ENCODE measurements at places on chromosomes 16 and 17.

DNA sequence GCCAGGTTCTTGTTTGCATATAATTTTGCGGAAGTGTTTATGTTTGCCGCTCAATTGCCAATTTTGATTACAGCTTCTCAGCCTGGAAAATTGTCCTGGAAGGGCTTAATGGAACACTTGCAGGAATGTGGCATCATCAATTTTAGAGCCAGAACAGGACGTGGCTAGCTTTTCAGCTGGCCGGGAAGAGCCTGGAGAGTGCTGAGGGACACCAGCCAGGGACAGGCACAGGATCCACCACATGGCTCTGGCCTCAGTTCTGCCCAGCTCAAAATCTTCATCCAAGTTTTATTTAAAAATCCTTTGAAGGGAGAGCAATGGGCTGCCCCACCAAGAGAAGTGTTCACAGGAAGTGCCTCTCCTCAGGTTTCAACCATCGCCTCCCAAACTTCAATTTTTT is 287.2 kb upstream of the HSBP1 start:
- no peak for DNase-seq

GRCh38 chr16:23504453-23505179 is 5.7 kb downstream of the GGA2 start:
- DNase-seq = peak; percentile 51

GRCh38 chr16:11198828-11199227 is 57.2 kb downstream of the SOCS1 start:
- no peak for DNase-seq

DNA sequence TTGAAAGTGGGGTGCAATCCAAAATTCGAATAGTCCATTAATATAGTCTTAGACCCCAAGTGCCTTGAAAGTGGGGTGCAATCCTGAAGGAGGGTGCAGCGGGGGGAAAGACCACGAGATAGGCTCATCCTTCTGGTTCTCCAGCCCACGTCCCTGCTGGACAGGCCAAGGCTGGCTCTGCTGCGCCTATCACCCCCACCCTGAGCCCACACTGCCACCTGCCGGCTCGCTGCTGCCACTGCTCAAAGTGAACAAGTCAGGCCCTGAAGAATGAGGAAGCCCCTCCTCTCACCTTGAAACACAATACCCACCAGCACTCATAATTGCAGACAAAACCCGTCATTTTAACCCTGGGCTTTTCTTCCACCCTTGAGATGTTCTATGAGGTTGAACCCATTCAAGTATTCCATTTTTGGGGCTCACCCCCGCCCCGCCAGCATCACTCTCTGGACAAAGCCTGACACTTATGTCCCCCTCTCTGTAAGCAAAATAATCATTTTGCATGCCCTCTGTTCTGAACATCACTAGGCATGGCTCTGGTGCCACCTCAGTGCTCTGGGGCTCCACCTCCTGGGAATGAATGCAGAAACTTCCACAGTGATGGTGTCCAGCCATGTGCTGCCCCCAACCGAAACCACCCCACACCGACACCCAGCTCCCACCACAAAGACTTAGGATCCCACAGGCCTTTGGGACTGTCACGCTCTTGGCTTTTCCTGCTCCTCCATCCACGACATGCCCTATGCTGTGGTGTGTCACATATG is 56.8 kb downstream of the BEAN1 start:
- DNase-seq = peak; percentile 69

DNA sequence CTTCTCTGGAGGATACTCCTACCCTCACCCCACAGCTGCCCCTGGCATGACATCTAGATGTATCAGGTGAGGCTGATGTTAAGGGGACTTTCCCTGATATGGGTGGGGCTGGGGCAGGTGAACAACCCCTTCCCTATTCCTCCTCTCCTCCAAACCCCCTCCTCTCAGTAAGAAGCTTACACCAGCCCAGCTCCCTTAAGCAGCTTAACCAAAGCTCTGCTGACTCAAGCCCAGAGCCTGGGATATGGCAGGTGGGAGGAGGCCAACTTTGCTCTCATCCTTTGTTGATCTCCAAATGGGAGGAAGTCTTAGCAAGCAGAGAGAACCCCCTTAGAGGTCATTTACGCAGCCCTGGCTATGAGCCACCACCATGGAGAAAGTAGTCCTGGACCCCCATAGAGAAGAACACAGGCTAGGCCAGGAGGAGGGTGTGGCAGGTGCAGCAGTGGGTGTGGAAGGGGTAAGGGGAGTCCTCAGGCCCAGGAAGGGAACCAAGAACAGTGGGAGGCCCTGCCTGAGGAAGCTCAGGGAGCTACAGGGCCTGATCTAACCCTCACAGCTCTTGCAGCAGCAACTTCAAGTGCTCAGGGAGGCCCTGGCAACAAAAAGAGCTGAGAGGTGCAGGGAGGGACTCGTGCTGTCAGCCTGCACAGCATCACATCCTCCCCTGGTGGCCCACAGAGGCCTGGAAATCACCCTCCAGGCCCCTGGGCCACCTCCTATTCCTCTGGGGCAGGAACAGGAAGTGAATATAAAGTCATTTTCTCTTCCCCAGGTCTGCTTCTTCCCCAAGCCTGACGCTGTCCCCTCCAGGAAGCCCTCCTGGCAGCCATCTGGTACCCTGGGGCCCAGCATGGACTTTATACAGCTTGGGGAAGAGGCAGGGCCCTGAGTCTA is 2.9 kb downstream of the UNC119 start:
- DNase-seq = no peak

- peak; percentile 71 for DNase-seq
These were observed 37.6 kb downstream of the CTU2 start for GRCh38 chr16:88743693-88744576.

DNA sequence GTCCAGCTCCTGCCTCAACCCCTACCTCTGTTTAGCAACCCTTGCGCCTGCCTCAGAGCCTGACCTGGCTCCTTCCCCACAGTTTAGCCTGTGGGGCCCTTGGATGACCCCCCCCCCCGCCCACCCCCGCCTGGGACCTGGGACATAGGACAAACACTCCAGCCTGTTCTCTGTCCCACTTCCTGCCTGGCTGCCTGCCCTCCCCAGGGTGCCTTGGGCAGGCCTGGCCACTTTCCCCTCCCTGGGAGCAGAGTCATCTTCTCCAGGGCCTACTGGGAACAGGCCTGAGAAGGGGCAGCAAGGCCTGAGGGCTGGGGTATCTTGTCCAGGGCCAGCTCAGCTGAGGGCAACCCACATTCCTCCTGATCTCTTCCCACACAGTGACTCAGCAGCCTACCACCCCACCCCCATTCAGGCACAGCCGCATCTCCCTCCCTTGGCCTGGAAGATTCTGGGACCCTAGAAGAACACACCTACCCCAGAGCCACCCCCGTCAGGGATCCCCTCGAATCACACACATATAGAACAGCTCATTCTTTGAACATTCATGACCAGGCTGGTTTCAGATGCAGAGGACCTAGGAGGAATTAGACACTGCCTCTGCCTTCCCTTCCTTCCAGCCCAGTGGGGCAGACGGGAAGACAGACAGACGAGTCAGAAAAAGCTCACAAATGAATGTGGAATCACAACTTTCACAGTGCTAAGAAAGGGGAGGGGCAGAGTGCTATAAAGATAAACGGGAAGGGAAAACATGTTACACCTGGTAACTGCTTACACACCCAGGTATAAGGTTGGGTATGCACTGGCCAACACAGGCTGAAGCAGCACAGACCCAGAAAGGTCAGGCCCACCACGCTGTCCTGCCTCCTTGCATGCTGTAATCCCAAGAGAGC is 6.0 kb downstream of the FHOD1 start:
- no peak for DNase-seq

- no peak for DNase-seq
These were observed 69.3 kb upstream of the MED13 start for GRCh38 chr17:62134397-62134796.

DNA sequence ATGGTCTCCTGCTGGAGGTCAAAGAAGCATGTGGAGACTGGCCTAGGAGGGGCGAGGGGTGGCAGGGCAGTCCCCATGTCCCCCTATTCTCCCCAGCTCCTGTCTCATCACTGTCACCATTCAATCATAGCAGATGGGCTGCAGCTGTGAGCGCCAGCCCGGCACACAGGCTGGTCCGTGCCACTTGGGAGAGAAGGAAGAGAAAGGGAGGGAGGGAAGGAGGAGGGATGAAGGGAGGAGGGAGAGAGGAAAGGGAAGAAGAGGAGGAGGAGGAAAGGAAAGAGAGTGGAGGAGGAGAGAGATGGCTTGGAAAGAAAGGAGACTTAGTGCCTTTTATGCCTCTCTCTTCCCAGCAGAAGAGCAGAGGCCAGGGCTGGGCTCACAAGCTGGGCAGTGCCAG is 12.4 kb downstream of the NEUROD2 start:
- no peak for DNase-seq

GRCh38 chr17:31915456-31916100 is 14.1 kb upstream of the UTP6 start:
- no peak for DNase-seq

- no peak for DNase-seq
These were observed 251.2 kb upstream of the CDH11 start for GRCh38 chr16:65373097-65373496.

GRCh38 chr17:2718150-2718938 is 6.8 kb upstream of the CLUH start:
- DNase-seq = no peak

GRCh38 chr17:245020-245419 is 63.6 kb upstream of the DOC2B start:
- no peak for DNase-seq

DNA sequence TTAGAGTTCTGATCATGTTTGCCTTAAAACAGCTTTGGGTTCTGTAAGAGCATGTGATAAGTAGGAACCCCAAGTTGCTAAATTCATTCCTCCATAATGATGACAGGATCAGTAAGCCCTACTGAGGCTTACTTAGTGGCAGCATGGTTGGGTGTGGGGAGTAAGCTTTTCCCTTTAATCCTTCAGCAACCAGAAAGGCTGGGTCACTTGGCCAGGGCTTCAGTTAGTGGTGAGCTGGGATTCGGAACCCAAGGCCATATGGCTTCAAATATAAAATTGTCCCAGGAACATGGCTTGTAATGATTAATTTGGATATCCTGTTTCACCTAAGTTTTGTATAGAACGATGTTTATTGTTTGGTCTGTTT is 850 bp downstream of the GINS3 start:
- DNase-seq = peak; percentile 18

DNA sequence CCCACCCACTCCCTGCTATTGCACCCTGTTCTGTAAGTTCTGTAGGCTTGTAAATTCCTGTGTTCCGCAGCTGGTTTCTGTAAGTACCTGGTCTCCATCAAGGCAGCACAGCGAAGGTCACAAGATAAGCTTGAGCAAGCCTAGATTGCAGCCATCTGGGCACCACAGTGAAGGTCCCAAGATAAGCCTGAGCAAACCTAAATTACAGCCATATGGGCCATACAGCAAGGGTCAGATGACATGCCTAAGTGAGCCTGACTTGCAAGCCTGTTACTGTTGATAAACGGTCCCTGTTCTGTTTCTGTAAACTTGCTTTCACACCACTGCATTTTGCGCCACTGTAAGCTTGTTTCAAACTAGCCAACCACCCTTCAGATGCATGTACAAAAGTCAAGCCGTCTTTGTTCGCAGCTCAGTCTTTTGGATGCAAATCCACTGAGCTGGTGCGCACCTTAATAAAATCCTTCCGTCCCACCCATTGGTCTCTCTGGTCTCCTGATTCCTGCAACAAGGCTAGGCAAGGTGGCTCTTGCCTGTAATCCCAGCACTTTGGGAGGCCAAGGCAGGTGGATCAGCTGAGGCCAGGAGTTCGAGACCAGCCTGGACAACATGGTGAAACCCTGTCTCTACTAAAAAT is 42.6 kb upstream of the ATF7IP2 start:
- no peak for DNase-seq

DNA sequence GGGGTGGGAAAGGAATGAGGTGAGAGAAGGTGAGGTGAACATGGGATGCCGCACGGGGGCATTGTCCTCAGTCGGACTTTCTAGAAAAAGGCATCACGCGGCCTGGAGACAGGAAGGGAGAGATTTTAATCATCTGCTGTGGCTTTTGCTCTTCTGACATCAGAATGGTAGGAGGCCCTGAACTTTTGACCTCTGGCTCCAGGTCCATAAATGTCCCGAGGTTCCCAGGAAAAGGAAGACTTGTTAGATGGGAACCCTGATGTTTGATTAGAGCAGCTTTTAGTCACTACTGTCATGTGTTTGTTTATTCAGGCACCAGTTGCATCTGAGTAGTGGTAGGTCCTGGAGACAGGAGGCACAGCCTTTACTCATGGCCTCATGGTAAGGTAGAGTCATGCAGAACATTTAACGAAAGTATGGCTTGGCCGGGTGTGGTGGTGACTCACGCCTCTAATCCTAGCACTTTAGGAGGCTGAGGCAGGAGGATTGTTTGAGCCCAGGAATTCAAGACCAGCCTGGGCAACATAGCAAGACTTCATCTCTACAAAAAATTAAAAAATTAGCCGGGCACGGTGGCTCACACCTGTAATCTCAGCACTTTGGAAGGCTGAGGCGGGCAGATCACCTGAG is 203.1 kb downstream of the MSI2 start:
- DNase-seq = no peak

GRCh38 chr17:61444831-61445230 is 7.4 kb upstream of the TBX4 start:
- no peak for DNase-seq

GRCh38 chr17:34728771-34729310 is 149.5 kb downstream of the TMEM132E start:
- DNase-seq = no peak

DNA sequence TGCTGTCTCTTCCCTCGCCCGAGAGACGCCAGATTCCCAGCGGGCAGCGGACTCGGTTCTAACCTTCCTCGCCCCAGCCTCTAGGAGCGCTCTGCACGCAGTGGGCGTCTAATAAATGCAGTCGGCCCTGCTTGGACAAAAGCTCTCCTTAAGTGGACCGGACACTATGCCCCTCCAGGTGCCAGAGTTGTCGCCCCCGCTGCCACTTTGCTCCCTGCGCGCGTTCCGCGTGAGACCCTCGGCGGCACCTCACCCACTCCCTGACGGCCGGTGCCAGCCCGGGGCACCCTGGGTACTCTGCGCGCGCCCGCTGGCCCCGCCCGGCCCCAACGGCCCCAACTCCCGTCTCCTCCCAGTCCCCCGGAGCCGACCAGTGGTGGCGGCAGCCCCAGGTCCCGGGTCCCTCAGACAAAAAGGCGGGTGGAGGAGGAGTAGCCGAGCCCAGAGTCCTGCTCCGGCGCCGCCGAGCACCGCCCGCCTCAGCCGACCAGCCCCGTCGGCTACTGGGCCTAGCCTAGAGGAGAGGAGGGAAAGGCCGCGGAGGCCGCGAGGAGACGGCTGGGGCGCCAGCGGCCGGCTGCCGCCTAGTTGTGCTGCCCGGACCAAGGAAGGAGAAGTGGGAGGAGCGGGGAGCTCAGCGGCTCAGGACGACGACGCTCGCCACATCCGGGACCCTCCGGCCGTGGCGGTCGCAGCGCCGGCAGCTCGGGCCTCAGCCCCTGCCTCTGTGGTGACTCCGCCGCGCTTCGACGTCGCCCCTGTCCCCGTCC is 123.0 kb downstream of the GOSR1 start:
- peak; percentile 82 for DNase-seq

DNA sequence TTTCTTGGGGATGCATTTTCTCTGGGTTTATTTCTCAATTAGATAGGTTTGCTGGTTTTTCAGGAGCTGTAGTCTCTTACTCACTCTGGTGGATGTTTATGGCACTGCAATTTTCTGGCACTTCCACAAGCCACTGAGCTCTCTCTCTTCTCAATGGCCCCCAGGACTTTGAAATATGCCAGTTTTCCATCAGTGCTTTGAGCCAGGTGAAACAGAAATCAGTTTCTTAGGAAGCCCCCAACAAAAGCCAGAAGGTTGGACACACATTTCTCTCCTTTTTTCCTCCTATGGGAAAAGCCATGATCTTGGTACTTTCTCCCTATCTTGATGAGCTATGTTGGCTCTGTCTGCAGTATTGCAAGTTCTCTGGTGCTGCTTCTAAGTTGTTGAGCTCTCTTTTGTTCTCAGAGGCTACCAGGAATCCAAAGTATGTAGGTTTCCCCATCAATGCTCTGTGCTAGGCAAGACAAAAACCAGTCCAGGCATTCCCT is 90.7 kb upstream of the SMIM36 start:
- DNase-seq = peak; percentile 71
